ENCODE measurements at places on chromosomes 16 and 17.
A peak's percentile ranks its signal among the peaks of the same experiment; 100 is the strongest.

DNA sequence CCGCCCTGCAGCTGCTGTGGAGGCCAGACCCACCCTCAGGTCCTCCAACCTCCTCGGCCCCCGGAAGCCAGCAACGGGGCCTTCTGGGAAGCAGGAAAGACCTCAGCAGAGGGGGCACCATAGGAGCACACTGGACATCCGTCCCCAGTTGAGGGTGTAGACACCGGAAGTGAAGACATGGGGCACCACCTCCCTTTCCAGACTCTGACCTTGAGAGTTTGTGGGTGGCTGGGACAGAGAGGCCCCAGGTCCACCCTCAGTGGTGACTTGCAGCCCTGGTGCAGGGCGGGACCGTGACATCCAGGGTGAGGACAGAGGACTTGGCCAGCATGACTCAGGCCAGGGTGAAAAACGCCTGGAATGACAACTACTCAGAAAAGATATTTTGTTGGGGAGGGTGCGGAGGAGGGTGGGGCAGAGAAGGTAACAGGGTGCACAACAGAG lies 19.9 kb downstream of the CEP295NL start:
- no peak for DNase-seq

GRCh38 chr17:32852811-32853210 lies 24.1 kb downstream of the MYO1D start:
- DNase-seq: no peak

- peak; percentile 84 for DNase-seq
Observed at GRCh38 chr17:82320956-82321927, 3.8 kb upstream of the CD7 start.

DNA sequence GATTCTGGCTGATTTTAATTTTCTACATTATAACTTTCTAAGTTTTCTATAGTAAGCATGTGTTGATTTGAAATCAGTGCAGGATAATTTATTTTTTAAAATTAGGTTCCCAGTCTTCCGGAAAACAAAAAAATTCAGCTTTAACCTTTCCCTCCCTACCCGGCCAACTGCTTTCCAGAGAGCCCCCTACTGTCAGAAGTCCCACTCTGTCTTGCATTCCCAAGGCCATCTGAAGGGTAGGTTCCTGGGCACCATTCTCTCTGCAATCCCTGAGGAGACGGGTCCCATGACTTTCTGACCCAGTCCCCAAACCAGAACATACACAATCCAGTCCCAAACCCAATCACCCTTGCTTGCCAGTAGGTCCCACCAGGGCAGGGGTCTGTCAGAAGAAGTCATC lies 200.3 kb downstream of the CYLD start:
- DNase-seq: no peak

- peak; percentile 71 for DNase-seq
Observed at GRCh38 chr16:57299719-57300386, 15.4 kb upstream of the PLLP start.

GRCh38 chr17:40534371-40535189 lies 30.7 kb downstream of the CCR7 start:
- no peak for DNase-seq

- DNase-seq: no peak
Observed at GRCh38 chr16:82899731-82900450, 273.1 kb downstream of the CDH13 start.

DNA sequence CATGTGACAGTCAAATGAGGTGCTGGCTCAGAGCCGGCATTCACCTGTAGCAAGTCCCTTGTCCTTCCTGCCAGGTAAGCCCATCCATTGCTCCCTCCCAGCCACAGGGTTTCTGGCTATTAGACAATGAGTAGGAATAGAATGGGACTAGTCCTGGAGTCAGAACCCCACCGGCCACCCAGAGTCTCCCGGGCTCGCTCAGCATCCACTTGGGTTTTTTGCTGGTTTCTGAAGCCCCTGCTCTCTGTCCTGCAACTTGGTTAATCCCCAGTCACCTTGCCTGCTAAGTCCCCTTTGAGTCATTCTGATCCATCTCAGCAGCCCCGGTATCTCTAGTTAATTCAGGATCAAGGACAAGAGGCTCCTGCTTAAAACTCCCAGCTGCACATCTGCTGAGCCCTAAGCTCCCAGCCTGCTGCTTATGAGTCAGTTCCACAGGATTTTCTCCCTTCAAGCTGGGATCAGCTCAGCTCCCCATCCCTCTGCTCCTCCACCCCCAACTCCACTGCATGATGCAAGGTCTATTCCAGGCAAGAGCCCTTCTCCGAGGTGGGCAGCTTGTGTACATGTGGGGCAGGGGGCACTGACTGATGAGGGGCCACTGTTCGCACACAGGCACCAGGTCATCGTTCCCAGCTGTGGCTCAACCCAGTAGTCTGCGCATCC lies 19.9 kb upstream of the MRPS23 start:
- no peak for DNase-seq

DNA sequence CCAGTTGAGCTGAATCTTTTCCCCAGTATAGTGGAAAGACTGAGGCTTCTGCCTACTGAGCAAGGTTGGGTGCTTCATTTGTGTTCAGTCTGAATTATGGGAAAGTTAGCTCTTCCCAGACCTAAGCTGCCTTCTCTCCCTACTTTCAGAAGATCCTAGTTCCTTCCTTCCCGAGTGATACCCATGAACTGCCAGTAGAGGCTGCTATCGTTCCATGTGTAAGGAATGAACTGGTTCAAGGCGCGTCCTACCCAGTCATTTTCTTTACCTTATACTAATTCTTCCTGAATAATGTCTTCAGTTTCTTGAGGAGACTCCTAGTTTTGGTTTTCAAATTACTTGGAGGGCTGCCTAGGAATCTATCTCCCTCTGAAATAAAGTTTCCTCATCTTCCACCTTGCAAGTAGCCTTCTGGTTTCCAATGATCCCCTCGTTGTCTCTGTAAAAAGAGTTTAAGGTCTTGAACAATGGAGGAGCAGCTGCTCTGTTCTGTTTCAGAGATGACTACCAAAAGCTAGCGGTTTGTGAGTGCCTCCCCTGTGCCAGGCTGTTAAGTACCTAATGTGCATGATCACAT lies 934 bp upstream of the AOC2 start:
- DNase-seq: no peak

- DNase-seq: no peak
Observed at GRCh38 chr17:55163408-55163807, 101.4 kb upstream of the HLF start.

GRCh38 chr16:78057803-78058564 lies 35.6 kb downstream of the CLEC3A start:
- no peak for DNase-seq

- DNase-seq: no peak
Observed at GRCh38 chr16:11852092-11852809, 909 bp upstream of the RSL1D1 start.

DNA sequence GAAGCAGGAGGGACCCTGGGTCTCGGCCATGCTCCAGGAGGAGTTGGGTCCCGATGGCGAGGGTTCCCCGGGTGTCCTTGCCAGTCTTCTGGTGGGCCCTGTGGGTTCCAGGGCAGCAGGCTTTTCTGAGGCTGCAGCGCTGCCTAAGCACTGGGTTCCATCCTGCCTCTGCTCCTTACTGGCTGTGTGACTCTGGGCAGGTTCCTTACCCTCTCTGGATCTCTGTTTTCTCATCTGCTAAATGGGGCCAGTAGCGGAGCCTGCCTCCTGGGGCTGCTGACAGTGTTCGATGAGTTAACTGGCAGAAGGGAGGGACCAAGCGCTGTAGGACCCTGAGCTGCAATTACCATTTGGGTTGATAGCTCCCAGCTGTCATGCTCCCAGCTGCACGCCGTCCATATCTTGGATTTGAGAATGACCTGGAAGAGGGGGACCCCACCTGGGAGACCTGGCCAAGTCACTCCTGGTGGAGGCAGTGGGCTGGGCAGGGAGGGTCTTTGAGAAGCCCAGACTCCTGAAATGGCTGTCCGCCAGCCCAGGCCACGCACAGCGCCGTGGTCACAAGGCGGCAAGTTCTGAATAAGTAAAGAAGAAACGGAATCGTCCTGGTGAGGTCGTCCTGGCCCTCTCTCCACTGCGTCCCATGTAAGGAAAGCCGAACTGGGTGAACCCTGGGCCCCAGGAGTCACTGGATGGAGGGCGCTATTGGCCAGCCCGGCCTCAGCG lies 47.2 kb upstream of the GSE1 start:
- DNase-seq: no peak

- DNase-seq: no peak
Observed at GRCh38 chr17:33039874-33040273, 48.2 kb downstream of the SPACA3 start.

- DNase-seq: no peak
Observed at GRCh38 chr17:57091186-57091618, 6.2 kb downstream of the AKAP1 start.

DNA sequence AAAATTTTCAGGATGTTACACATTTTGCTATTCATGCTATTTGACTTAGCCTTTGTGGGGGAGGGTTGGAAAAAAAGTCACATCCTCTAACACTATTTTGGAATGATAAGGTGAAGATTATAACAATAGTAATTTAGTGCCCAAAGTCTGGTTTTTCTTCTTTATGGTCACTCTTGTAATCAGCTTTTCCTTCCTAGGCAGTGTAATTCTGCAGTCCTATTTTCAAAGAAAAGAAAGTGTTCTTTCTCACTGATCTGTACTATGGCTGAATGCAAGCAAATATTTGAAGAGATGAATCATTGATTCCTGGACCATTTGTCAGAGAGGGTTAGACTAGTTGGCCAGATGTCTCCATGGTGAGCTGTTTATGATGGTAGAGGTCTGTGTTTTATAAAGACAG lies 8.4 kb downstream of the RSPRY1 start:
- no peak for DNase-seq

- DNase-seq: no peak
Observed at GRCh38 chr17:5399767-5400166, 19.7 kb downstream of the NUP88 start.

DNA sequence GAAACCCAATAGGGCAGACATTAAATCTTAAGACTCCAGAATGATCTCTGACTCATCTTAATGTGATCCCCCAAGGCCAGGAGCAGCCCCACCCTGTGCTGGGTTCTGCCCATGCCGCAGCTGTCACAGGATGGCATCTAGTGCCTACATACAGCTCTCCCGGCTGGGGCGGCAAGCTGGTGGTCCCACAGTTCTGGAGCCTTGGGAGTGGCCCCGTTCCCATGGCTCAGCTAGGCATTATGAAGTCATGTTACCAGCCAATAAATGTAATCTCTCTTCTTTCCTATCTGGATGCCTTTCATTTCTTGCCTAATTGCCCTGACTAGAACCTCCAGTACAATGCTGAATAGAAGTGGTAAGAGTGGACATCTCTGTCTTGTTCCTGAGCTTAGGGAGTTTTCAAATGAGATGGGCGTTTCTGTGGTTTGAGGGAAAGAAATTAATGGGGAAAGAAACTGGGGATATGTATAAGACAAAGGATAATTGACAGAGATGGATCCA lies 95.7 kb upstream of the DNAH17 start:
- no peak for DNase-seq

DNA sequence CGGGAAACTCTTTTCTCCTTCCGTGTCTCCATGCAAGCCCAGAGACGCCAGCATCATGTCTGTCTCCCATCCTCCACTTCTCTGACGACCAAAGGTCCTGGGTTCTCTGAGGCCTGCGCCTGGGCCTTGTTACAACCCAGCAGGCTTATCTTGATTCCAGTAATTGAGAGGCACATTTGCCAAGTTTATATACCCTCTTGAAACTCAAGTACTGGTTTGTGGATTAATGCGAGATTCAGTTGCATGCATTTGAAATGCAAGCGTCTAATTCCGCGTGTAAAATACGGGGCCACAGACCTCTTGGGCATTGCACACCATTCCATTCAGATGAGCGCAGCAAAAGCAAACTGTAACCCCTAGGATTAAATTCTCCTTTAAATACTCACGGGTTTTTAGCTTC lies 28.7 kb upstream of the CRISPLD2 start:
- DNase-seq: no peak

DNA sequence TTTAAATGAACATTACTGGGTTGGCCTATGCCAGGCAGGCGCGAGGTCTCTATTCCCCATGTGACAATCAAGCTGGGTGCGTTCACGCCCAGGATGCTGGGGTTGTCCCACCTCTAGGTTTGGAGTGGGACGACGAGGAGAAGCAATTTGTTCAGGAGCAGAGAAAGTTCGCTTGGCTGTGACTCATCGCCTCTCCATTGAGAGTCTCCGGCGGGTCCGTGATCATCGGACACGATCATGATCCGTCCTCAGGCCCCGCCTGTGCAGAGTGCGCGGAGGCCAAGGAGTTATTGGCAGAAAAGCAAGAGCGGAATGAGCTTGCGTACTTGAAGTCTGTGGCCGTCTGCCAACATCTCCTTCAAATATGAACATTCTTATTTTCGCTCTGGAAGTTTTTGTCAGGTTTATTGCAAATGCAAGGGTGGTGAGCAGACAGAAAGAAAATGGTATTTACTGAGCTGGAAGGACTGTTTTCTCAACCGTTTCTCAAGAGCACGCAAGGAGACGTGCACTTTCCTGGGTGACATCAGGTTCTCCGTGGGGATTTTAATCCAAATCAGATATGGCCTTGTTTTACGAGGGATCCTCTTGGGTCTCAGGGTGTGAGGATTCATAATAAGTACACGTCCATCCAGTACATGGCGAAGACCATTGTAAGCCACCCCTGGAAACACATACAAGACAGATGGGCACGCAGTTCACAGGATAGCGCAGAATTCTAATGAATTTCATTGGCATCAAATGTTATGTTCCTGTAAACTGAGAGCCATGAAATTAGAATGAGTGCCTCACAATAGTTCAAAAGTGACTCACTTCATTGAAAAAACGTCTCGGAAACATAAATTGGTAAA lies 70.1 kb upstream of the CREBBP start:
- no peak for DNase-seq

DNA sequence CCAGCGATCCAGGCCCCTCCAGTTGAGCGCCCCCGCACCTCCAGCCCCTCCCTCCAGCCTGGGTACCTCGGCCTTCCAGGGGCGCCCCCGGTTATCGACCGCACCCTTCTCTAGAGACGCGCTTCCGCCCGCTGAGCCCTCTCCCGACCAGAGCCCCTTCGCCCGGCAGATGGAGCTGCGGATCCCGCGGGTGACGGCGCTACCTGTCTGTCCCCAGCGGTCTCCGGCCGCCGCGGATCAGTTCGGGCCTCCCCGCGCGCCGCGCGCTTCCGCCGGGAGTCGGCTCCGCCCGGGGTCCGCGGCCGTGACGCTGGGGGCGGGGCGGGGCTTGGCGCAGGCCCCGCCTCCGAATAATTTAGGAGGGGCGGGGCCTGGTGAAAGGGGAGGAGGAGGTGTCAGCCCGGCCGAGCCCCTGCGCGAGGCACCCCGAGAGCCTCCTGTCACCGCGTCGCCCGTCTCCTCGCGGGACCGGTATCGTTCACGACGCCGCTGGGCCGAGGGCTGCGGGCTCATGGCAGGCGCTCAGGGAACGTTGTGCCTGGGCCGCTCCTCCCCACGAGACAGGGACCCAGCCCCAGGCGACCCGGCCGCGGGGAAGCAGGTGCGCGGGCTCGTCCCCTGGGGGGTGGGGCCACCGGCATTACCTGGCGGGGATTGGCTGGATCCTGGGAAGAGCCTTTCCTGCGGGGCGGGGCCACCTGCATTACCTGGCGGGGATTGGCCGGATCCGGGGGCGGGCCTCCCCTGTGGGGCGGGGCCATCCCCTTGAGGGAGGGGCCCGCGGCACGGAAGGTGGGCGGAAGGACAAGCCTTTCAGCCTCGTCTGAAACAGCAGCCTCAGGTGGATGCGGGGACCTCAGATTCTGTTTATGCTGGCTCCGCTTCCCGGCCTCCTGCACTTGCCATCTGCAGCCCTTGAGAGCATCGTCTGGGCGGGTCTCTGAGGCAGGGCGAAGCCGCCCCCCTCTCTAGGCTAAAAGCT lies at the start of gene SPATA2L:
SPATA2L (minus strand) TSS at position 281 of the 982 bp plus-strand sequence. CDS start 473 bp downstream, outside the sequence.
- DNase-seq: peak; percentile 97

All from CD8-positive, alpha-beta T cell (primary cell).